Activated CD8-positive, alpha-beta memory T cell treated with anti-CD3 and anti-CD28 coated beads, Interleukin-2, amount 50 U/mL, for 4 hours (primary cell): ENCODE measurements at places on chromosomes 12 and 14.
A peak's percentile ranks its signal among the peaks of the same experiment; 100 is the strongest.

- no peak for DNase-seq
Measured at GRCh38 chr12:6970096-6970527, 352 bp downstream of the PHB2 start.

DNA sequence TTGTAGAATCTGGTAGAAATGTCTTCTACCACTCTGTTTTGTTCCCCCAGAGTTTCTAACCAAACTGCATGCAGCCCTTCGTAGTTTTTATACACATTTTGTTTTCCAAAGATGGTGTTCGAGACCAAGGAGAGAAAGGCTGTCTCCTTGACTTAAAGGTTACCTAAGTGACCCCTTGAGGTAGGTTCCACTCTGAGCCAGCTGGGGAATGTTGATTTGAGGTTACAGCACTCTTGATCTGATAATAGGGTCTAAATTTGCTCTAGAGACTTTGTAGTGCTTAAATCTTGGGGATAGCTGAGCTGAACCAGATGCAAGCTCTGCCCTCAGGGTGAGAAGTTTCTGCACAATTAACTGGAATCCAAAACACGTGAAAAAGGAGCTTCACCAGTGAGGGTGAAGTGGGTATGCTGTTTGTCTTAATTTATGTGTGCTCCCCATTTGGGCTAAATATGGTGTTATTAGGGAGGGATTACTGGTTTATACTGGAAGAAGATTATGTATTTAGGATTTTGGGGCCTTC, 3.1 kb downstream of the TMBIM6 start:
- DNase-seq = no peak

GRCh38 chr12:47039079-47039478, 40.3 kb upstream of the PCED1B start:
- DNase-seq = no peak

DNA sequence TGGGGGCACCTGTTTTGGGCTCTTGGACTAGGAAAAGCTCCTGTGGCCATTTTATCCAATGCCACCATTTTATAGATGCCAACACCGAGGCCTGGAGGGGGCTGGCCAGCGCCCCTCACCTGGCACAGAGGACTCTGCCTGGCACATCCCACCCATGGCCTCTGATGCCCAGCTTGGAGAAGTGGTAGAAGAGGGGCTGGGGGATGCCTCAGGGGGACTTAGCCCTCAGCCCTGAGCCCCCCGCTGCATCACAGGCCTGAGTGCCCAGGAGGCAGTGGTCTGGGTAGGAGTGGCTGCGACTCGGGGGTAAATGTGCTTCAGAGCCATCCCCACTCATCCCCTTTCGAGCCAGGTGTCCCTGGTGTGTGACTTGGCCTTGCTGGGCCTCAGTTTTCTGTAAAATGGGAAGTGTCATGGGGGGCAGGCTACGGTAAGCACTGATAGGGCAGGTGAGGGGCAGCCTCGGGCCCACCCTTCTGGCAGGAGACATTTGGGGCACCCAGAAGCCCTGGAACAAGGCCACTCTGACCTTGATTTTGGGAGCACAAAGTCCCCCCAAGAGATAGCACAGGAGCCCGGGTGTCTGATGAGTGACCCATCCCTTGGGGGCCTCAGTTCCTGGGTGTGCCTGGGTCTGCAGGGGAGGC, 22.5 kb downstream of the SH2B3 start:
- no peak for DNase-seq

- DNase-seq = no peak
Measured at GRCh38 chr14:62824086-62824485, 221.2 kb downstream of the KCNH5 start.

- no peak for DNase-seq
Measured at GRCh38 chr12:94276725-94277124, 128.3 kb downstream of the PLXNC1 start.

DNA sequence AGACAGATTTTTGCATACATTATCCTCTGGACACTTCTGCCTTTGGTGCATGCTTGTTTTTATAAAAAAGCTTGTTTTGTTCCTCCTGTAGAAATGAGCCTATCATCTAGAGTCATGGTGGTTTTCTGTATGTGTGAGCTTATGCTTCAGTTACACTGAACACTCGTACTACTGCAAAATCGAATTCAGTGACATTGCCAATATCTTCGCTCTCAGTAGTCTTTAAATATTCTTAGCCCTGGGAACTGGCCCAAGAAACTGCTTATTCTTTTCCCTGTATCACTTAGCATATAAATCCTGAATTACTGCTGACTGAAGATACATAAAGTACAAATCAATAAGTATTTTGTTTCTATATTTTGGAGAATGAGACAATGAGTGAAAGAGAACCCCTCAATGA, 70.5 kb downstream of the RGS6 start:
- DNase-seq = no peak

- no peak for DNase-seq
Measured at GRCh38 chr12:106214571-106214970, 33.2 kb downstream of the CKAP4 start.

DNA sequence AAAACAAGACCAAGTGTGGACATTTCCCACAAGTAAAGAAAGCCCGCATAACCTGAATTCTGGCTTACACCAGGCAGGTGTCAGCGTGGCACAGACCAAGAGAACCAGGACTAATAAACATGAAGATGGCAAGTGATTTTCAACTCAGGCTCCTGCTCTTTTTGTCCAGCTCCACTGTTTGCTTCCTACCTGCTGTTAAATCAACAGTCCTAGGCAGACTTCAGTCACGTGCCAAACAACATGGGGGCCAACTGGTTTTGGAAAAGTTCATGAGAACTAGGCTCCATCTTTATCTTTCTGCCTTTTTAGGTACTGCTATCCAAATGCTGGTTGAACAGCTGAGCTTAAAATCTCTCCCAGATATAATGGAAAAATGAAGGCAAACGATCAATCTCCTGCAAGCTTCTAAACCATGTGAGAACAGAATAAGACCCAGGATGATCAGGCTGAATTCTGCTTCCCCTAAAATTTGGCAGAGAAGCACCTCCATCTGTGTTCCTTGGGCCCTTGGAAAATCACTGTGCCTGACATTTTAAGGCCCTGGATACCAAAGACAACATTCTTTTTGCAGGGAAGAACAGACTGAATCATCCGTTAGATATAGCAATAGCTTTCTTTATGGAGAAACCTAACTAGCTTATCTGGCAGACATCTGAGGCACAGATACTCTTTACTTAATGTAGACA, 215.6 kb upstream of the USP15 start:
- DNase-seq = no peak

DNA sequence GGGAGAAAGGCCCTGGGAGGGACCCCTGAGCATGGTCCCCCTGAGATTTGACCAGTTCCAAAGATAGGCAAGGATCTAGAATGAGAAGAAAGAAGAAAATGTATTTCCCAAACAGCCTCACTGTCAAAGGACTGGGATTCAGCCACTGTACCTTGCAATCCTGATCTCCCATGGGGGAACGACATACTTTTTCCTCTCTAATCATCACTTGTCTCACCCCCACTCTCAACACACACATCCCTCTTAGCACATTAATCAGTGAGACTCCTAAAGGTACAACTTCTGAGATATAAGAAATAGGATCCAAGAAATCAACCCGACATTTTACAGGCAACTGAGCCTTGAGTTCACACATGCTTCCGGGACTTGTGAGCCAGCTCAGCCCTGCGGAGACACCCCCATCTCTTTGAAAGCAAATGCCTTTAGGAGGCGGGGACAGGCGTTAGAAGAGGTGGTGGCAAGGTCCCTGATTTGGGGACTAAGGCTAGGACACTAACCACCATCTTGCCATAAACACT, 1.4 kb downstream of the MAP3K9 start:
- DNase-seq = peak; percentile 61

DNA sequence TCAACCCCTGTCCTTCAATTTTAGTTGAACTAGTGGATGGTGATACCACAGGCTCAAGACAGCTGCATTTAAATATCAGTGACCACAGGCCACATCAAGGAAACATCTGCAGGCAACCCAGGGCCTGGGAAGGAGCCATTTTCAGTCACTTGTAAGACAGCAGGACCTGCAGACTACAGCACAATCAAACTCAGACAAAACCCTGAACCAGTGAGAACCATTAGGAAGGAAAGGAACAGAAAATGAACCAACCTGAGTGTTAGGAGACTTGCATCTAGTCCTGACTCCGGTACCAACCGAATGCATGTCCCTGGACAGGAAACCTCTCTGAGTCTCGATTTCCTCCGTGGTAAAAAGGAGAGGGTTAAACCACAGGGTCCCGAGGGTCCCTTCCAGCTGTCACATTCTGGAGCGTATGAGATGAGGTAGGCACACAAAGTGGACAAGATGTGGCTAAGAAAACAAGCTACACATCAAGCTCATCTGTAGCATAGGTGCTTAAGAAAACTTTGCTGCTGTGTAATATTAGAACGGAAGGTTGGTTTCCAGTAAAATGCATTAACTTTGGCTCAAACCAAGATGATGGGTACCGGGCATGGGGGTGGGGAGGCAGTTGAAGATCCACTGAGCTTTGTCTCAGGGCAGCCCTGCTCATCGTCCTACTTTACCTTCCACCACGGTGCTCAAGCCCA, 1.6 kb upstream of the CDKN1B start:
- DNase-seq = no peak

DNA sequence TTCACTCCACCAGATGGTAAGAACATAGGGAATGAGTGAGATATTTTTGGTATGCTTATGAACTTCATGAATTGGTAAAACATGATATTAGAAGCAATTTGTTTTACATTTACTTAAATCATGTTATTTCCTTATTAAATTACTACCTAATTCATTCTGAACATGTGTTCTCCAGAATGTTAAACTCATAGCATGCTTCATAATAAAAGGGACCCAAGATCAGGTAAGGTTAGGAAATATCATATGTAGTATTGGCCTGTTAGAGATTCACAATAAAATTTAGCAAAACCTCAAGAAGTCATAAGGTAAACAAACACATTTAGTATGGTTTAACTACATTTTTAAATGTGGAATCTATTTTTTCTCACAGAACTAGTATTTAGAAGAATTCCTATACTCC, 28.2 kb downstream of the PTPRQ start:
- DNase-seq = no peak

- no peak for DNase-seq
Measured at GRCh38 chr14:33484264-33484663, 466.6 kb downstream of the EGLN3 start.

DNA sequence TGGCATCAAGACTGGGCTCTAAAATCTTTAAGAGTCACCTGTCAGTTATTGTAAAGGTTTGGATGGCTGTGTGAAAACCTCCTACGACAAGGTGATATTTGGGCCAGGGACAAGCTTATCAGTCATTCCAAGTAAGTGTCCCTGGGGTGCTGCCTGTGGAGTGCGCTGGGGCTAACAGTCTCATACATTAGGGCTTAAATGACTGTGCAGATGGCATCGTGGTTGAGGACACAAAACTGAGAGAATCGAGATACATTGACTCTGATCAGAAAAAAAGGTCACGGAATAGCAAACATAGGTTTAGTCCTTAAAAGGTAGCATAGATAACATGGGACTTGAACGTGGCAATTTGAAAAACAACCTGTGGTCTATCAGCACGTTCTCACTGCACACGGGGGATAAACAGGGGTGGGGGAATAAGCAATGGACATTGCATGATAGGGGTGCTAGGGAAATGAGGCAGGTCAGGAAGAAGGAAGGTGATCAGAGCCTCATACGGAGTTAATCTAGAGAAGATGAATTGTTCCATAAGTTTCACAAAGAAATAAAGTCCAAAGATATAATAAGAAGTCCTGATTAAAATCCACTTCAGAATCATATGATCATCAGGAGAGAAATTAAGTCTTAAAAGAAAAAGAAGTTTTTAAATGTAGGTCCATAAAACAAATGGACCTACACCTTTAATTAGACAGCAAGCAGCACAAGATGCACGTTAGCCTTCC, 100.3 kb downstream of the DAD1 start:
- DNase-seq = no peak

DNA sequence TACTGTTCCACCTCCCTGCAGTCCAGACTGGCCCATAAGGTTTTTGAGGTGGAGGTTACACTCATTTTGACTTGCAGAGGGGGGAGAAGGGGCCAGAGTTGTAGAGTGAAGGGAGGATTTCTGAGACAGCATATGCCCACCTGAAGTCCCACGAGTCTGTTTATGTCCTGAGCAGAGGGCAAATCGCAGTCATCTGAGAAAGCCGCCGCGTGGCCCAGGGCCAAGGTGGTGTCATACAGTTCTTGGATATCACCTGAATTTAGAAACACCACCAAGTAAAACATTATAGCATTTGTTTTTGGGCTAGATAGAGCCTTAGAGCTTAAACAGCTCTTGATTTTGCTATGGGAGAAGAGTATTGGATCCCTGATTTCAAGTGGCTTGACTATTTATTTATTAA, 30.9 kb downstream of the TDG start:
- no peak for DNase-seq

- no peak for DNase-seq
Measured at GRCh38 chr12:125114365-125115141, 49.3 kb downstream of the AACS start.

DNA sequence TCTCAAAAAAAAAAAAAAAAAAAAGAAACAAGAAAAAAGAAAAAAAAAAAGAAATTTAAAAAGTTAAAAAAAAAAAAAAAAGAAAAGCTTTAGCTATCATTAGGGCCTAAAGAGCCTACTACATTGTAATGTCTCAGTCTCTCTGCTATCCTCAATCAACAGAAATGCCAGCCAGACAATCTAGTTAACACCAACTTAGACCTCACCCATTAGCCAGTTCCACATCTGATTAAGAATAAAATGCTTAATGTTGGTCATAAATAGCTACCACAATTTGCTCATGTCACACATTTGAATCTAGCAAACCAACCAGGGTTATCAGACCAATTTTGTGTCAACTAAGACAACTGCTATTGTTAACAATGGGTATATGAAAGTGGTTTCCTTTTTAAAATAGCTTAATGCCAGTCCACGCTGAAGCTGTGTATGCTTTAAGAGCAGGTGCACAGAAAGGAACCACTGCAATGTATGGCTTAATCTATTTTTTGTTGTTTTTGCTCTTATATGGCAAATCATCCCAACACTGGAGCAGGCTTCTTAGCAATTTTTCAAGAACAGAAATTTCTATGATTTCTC, 45.5 kb upstream of the SELPLG start:
- no peak for DNase-seq

DNA sequence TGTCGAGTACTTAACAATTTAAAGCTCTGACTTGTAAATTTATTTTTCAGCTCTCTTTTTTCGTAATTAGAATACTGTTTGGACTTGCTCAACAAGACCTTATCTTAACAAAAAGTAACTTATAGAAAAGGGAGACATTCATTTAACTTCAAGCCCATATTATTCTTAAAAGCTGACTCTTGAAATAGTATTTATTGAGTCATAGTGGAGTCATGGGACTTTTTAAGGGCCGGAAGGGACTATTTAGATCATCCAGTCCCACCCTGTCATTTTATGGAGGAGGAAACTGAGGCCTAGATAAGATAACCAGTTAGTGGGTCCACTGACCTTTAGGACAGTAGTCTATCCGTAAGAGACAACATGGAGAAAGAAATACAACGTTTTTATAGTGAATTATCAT, 1.5 kb downstream of the RAP1B start:
- no peak for DNase-seq

DNA sequence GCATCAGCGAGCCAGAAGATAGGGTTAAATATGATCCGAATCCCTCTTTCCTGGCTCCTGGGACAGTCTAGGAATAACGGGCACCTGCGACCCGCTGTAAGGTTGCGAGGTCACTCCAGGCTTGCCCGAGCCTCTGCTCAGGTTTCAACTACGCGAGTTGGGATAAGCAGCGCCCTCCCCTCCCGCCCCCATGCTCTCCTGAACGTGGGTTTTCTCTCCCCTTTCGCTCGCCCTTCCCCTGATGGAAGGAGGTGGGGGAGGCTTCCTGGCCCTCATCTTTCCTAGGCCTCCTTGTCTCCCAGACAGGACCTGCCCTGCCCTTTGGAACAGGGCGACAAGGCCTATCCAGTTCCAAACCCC, 753 bp upstream of the ATP5MC2 start:
- DNase-seq = peak; percentile 25

- no peak for DNase-seq
Measured at GRCh38 chr14:90757452-90757851, 58.8 kb downstream of the TTC7B start.
